Iris pigment epithelial cell (primary cell): ENCODE measurements at places on chromosomes 12 and 14.

- peak; percentile 62 for DNase-seq
Measured at GRCh38 chr12:51246254-51246853, 7.7 kb downstream of the DAZAP2 start.

DNA sequence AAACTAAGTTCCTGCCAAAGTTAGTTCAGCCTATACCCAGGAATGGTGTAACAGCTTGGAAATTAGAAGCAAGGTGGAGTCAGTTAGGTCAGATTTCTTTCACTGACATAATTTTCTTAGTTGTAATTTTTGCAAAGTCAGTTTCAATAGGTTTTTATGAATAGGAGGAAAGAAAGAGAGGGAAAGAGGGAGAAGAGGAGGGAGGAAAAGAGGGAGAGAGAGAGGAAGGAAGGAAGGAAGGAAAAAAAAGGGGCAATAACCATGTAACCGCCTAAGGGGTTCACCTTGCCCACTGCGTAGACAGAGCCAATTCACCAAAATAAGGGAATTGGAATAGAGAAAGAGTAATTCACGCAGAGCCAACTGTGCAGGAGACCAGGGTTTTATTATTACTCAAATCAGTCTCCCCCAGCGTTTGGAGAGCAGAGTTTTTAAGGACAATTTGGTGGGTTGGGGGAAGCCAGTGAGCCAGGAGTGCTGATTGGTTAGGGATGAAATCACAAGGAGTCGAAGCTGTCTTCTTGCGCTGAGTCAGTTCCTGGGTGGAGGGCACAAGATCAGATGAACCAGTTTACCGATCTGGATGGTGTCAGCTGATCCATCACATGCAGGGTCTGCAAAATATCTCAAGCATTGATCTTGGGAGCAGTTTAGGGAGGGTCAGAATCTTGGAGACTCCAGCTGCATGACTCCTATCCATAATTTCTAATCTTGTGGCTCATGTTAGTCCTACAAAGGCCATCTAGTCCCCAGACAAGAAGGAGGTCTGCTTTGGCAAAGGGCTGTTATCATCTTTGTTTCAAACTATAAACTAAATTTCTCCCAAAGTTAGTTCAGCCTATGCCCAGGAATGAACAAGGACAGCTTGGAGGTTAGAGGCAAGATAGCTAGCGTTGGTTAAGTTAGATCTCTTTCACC, 126.0 kb upstream of the AMIGO2 start:
- DNase-seq, result no peak

- peak; percentile 28 for DNase-seq
Measured at GRCh38 chr14:91929700-91930099, 17.8 kb downstream of the FBLN5 start.

DNA sequence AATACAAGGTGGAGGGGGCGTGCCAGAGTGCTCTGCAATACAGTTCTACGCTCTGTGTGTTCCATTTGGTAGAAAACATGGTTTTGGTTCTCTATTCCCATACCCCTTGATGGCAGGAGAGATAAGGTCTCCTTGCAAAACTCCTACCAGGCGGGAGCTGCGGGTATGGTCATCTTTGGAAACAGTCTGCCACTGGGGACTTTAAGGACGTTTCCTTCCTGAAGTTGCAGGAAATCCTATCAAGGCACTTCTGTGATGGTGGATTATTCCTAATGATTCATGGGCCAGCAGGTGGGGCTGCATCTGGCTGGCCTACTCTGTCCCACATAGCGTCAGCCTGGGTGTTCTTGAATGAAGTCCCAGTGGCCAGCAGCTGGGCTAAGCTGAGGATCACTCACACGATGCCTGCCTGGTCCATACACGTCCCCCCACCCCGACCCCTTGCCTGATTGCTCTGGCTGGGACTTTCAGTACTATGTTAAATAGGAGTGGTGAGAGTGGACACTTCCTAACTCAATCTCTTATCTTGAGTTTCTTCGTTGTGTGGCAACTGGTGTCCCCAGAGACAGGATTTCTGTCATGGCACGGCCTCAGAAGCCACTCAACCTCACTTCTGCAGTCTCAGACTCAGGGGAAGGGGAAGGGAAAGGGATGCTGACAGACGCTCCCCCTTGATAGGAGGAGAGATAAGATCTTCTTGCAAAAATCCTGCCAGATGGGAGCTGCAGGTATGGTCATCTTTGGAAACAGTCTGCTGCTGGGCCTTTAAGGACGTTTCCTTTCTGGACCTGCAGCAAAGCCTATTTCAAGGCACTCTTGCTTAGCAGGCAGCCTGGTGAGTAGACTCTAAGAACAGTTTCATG, 61.0 kb upstream of the FKBP4 start:
- no peak for DNase-seq

DNA sequence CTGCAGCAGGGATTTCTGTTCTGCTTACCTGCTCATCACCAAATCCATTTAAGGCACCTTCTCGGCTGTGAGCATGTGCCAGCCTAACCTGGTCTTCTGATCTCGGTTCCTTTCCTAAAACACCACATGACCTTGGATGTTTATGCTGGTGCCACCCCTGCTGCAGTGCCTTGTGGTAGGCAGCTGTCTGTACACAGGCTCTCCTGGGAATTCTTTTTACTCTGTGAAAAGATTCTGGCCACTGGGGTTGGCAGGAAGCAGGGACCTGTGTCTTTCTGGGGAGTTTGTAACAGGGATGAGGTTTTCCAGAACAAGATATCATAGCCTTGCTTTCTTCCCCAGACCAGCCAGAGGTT, 10.4 kb upstream of the PLEKHG3 start:
- no peak for DNase-seq

GRCh38 chr12:110744601-110745264, 2.0 kb upstream of the PPP1CC start:
- no peak for DNase-seq
